ENCODE measurements at places on chromosomes 7 and 10.

DNA sequence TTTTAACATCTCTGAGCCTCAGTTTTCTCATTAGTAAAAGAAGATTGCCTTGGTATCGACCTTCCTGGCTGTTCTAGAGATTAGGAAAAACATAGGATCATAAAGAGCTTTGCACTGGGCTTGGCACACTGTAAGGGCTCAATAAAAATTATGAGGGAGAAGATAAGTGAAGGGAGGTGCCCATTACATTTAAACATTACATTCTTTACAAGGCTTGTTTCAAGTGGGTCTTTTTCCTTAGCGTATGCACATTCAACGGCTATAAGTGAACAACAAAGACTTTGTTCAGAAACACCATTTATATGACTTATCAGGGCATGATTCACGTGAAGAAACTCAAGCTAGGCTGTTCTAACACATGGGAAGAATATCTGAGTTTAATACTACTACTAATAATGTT, 351.9 kb upstream of the NPVF start:
- DNase-seq: no peak

DNA sequence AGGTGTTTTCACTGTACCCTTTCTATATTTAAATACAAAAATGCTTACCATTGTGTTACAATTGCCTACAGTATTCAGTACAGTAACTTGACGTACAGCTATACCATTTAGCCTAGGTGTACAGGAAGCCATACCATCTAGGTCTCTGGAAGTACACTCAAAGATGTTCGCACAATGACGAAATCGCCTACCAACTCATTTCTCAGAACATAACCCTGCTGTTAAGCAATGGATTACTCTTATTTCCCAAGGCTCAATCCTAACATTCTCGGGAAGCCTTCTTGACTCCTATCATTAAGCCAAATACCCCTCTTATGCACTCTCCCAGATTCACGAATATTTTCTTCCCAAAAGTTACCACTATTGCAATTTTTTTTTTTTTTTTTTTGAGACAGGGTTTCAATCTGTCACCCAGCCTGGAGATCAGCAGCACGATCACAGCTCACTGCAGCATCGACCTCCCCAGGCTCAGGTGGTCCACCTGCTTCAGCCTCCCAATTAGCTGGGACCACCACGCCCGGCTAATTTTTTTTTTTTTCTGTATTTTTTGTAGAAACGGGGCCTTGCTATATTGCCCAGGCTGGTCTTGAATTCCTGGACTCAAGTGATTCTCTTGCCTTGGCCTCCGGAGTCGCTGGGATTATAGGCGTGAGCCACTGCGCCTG, 1.5 kb downstream of the CWF19L1 start:
- no peak for DNase-seq

- DNase-seq: no peak
Observed at GRCh38 chr7:132504071-132504470, 72.2 kb downstream of the PLXNA4 start.

DNA sequence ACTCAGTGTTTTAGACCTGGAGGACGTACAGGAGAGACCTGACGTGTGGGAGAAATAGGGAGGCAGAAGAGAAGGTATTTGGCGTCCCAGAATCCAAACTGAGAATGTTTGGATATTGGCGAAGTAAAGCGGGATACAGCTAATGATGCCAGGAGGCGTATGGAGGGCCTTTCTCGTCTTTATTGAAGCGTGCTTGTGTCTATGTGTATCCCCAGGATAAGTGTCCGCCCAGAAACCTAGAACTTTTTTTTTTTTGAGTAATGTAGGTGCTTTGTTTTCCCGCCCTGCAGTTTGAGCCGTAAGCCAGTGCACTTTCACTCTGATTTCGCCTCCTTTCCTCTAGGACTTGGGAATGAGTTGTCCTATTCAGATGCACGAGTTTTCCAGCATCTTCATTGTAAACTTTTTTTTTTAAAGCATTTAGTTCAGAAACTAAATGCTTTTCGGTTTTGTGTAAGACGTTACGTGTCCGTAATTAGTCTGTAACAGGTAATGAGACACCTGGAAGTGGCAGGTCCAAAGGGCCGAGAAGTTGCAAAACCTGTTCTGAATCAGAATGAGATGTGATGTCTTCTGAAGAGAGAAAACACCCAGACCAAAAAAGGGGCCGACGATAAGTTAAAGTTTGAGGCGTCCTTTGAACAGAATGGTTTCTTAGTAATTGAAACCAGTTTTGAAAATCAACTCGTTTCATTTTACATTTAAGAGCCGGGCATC, 746 bp downstream of the ARL5B start:
- peak; percentile 58 for DNase-seq

- peak; percentile 46 for DNase-seq
Observed at GRCh38 chr7:139619367-139619657, 95.8 kb downstream of the CLEC2L start.

DNA sequence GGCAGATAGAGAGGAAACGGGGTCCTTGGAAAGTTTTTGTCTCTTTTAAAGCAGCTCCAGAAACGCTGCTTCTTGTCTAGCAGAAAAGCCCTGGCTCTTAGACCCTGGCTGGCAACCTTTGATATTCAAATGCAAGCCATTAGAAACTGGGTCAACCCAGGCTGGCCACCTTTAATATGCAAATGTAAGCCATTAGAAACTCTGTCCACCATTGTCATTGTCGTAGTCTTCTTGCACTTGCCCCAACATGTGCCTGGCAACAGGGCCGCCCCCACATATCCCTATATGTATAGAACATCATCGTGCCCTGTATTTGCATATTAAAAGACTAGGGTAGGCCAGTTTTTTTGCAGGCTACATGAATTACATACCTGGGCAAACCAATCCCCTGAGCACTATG, 621.3 kb upstream of the DPP6 start:
- no peak for DNase-seq

DNA sequence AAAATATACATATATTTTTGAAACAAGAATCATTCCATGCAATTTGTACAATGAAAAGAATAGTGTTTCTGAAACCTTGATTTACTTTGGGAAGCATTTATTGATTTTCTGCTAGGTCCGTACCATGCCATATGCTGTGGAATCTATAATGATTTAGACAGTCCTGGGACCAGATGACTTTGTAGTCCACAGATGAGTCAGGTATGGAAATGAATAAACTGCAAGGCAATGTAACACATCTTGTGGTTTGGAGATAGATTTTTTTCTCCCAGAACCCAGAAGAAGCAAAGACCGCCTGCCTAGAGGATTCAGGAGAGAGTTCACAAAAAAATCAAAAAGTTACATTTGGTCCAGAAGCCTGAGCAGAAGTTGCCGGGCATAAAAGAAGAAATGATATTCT, 190.4 kb downstream of the GPR37 start:
- peak; percentile 2 for DNase-seq

DNA sequence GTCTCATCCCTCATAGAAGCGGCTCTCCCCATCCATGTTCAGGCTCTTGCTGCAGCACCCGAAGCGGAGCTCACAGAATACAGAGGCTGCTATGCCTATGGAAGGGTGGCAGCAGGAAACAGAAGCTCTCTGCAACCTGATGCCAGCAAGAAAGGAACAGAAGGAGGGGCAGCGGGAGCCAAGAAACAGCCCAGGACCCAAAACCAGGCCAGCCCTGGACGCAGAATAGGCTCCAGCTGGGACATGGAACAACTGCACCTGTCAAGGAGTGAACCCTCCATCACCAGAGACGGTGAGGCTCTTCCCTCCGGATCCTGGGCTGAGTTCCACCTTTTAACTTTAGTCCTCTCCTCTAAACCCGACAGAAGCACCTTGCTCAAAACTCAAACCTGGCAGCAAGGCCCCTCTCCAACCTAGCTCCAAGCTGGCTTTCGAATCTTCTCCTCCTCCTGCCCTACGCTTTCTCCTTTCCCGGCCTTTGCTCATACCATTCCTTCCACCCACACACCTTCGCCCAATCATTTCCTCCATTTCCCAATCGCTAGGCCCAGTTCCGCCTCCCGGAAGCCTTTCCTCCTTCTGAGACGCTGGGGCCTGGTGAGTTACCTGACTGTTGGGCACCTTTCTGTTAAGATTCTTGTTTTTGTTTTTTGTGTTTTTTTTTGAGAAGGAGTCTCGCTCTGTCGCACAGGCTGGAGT, 122.8 kb upstream of the ZNF92 start:
- DNase-seq: no peak

- DNase-seq: no peak
Observed at GRCh38 chr7:107961405-107961804, 41.6 kb downstream of the LAMB1 start.

GRCh38 chr7:2959103-2959680, 84.5 kb downstream of the CARD11 start:
- DNase-seq: no peak

DNA sequence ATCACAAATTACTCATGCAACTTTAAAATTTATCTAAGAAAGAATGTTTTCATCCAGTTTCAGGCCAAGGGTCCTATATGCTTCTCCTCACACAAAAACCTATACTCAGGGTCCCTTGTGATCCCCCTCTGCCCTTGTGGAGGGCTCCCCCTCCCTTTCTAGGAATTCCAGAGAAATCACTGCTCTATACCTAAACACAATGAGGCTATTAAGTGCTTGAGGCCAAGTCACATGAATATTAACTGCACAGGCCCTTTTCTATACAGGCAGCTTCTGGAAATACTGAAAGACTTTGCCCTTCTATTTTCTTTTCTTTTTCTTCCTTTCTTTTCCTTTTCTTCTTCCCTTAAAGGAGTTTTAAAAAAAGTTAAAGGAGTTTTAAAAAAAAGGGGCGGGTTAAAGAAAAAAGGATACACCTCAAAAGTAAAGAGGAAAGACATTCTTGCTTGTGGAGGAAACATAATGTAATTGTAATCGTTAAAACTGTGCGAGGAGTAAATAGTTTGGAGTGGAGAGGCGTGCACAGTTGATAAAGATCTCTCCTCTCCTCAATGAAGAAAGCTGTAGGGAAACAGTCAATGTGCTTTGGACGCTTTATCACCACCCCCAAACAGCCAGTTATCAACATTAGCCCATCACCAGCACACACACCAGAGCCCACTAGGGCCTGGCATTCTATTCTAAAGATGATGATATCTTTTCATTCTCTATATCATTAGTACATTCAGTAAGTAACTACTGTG, 16.4 kb downstream of the GRB10 start:
- no peak for DNase-seq

DNA sequence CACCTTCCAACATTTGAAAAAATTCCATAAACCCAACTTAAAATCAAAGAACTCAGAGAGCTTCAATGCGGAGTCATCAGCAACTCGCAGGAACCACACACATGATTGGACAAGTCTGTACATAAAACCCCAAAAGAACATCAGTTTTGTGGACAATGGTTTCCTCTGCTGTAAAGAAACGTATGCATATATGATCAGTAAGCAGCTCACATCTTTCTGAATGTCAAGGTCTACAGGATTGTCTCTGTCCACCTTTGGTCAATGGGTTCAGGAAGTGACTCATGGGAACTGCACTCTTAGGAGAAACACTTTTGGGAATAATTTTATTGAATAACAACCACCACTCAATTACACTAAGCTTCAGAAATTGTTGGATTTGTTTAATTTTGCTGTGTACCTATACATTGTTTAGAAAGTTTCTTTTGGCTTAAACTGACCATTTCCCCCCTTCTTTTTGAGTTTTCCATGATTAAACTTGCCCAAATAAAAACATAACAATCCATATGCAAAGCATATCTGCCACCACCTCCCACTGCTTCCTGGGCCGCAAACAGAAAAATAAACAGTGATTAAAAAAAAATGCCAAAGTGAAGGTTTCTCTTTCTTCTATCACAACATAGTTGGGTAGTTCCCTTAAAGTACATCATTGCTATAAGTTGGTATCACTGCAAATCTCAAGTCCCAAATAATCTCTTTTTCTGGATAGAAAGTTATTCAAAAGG, 27.3 kb upstream of the AFAP1L2 start:
- no peak for DNase-seq

GRCh38 chr7:48118041-48118440, 29.0 kb downstream of the UPP1 start:
- DNase-seq: no peak

- DNase-seq: peak; percentile 26
Observed at GRCh38 chr7:39659356-39660013, 36.1 kb downstream of the RALA start.

DNA sequence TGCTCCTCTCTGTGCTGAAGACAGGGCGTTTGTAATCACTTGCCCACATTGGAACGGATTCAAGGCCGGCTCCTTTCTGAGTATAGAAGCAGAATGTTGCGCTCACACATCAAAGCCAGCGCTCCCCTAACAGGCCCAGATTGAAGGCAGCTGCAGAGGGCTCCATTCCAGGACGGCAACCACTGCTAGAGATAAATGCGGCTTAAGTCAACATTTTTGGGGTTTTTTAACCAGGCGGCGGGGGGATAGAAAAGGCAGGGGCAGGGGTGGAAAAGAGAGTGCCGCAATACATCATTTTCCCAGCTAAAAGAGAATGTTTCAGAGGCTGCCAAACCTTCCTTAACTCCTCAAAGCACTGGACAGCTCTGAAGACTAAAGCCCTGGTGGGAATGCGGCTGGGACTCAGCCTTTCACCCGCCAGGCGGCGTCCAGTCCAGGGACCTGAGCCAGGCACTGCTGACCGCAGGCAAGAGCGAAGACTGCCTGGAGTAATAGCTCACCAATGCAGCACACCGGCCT, 189.6 kb downstream of the TNS3 start:
- DNase-seq: no peak

DNA sequence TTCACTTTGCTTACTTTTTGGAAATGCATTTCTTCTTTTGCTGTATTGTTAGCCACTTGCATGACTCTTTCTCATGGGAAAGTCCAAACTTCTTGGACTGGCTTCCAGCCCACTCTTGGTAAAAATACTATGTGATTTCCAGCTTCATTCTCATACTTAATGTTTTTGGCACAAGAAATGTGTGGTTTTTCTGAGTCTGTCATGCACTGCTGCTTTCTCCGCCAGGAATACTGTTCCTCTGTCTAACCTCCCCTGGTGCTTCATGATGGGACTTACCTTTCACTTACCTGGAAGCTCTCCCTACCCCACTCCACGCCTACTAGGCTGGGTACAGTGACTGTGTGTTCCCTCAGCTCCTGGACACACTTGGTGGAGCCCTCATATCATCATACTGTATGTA, 18.7 kb downstream of the MGAM2 start:
- DNase-seq: peak; percentile 83

DNA sequence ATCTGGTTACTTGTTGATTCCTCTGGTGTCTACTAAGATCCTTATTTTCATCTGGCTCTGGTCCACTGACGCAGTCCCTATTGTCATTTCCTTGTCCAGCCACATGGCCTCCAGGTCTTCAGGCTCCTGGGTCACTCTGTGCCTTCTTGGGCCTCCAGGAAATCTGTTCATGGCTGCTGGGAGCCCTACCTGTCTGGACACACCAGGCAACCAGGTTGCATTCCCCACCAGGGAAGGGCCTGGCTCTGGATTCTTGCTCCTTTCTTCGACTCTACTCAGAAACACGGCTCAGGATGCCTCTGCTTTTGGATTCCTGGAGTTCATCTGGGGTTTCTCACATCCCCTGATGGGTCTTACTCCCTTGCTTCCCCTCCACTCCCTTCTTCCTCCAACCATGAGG, 8.0 kb upstream of the PPIF start:
- DNase-seq: no peak

DNA sequence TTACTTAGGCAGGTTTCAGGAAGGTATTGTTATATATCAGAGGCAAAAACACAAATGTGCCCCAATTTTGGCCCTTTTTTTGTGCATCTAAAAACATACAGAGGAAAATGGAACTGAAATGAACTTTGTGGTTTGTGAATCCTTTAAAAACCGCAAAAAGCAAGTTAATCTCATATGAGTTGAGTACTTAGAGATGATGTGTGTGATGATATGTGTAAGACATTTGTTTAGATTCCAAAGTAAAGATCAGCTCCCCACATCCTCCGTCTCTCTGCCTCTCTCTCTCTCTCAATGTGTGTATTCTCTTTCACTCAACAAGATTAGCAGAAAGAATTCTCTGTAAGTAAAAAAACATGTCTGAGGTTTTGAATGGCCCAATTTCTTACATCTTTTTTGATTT, 201.9 kb downstream of the MALRD1 start:
- no peak for DNase-seq

Data from kidney tubule cell (primary cell).